ENCODE measurements at places on chromosomes 3 and 15.

DNA sequence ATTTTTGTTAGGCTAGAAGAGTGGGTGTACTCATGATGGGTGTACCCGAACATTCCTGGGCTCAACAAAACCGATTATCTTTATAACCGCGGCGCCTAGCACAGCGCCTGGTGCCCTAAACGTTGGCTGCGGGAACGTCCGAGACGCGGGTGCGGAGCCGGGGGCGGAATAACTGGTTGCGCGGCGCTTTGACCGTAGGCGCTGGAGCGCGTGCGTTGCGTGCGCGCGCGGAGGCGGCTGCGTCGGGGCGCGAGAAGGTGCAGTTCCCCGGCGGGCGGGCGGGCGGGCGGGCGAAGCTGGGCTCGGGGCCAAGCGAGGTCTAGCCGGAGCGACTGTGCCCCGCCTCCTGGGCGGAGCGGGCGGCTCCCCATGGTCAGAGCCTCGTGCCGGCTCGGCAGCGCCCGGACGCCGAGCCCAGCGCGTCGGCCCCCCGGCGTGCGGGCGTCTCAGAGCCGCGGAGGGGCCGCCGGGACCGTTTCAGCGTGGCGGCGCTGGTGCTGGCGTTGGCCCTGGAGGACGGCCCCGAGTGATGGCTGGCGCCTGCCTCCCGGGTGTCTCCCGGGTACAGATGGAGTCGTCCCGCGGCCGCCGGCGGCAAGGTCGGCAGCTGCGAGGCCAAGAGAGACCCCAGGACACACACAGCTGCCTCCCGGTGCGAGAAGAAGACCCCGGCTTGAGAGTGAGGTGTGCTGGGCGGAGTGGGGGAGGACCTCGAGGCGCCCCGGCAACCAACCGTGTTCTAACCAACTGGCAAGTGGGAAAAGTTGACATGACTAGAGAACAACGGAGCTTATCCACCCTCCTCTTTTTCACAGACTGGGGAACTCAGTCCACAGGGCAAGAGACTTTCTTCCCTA lies at the start of gene PLAAT1:
TSS of gene PLAAT1 (plus strand) at position 373 of the 857 bp plus-strand sequence. CDS start 14,429 bp downstream, outside the sequence.
- DNase-seq = no peak

- no peak for DNase-seq
These were observed 123.7 kb upstream of the CLSTN2 start for GRCh38 chr3:139811331-139811730.

GRCh38 chr15:36595611-36596010 lies 16.2 kb downstream of the CDIN1 start:
- DNase-seq = no peak

GRCh38 chr3:78565712-78566111 lies 1202.1 kb downstream of the ROBO1 start:
- no peak for DNase-seq

- DNase-seq = no peak
These were observed 1333.0 kb downstream of the ROBO1 start for GRCh38 chr3:78434801-78435200.

DNA sequence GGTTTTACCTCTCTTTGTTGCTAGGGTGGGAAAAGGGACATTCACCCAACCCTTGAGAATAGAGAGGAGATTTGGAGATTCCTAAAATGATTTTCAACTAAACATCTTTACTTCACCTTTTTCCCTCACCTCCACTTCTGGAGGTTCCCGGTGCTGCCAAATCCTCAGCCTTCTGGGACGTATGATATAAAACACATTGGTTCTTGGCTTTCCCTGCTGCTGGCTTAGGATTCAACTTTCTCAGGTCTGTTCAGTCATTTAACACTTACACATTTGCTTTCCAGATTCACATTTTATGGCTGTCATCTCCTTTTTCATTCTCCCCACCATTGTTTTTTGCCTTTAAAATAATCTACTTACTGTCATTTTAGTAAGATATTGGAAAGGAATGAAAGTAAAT lies 106.6 kb downstream of the PIK3R4 start:
- no peak for DNase-seq

DNA sequence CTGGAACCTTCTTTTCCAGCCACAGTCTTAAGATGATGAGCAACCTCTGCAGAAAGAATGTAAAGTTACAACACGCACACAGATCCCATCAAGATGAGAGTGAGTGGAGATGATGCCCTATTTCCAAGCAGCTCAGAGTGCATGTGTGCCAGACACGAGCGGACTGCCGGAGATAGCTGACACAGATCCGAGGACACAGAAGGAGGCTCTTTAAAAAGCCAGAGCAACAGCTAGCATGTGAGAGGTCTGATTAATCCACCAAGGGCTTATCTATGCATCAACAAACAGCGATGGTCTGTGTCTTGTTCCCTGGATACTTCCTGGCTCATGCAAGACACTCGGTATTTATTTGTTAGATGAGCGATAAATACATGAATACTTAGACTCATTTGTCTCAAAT lies 128.6 kb upstream of the DLG1 start:
- no peak for DNase-seq

DNA sequence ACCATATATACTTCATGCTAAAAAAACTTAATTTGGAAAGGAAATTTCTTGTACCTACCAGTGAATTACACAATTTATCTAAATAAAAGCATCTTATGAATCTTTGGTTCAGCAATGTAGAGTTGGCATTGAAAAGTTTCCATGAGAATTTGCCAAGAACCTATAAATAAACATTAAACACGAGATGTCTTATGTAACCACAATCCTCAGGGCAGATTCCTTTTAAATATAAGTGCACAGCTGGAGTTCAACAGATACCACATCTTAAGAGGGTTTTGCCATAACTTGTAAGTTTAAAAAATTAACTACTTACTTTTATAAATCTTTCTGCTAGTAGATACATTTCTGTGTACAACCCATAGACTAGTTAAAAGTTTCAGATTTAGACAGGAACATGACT lies 499.3 kb upstream of the ARRDC4 start:
- no peak for DNase-seq

GRCh38 chr3:69767571-69767970 lies 28.3 kb downstream of the MITF start:
- DNase-seq = no peak

DNA sequence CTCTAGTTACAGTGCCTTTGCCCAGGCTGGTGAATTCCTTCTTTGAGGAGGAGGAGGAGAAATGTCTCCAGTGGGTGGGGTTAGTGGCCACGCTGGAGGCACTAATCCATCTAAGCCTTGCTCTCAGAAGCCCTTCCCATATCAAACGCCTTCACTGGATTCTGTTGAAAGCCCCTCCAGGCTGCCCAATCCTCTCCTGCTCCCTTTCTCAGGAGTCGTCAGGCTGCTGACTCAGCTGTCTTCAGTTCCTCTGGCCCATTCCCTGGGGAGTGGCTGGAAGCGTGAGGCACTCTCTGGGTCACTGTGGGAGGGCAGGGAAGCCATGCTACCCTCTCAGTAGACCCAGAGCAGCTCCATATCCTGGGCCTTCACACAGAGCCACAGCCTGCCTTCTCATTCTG lies 2.7 kb downstream of the AP2M1 start:
- no peak for DNase-seq

GRCh38 chr3:66493458-66494099 lies 7.2 kb downstream of the LRIG1 start:
- DNase-seq = no peak

- no peak for DNase-seq
These were observed 233.5 kb upstream of the WNT5A start for GRCh38 chr3:55720614-55721013.

DNA sequence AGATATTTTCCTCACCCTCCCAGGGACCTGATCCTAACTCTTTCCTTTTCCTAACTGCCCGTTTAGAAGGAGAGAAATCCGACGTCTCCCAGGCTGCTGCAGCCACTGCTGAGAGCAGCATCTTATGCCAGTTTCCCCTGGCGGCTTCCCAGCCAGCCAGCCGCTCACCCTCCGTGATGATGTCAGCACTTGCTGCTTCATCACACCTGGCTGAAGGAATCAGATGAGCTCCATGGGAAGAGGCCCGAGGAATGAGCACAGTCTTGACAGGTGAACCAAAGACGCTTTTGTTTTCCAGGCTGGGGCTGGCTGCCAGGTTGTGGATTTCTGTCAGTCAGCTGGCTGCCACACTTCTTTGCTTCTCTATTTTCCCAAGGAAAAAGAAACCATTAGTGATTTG lies 445.1 kb upstream of the RBMS3 start:
- DNase-seq = no peak

DNA sequence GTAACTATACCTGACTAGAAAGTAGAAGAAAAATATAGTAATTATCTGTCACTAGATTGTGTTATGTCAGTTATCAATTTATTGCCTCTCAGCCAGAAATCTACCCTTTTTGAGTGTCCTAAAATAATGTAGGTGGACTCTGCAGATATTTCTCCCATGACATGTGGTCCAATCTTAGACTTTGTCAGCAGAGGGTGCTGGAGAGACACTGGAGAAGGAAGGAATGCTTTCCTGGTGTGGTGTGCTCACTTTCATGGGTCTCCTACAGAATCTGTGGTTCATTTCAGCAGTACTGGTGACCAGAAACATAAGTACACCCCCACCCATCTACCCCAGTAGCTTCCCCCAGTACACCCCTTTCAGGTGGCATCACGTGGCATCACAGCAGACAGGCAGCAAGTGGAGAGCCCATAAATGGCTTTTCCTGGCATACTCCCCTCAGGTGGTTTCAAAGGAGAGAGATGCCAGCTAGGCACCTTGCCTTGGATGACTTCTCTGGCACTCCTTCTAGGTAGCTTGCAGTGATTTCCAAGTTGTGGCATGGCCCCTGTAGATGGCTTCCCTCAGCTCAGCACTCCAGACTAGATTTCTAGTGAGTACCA lies 114.7 kb downstream of the GADL1 start:
- no peak for DNase-seq

DNA sequence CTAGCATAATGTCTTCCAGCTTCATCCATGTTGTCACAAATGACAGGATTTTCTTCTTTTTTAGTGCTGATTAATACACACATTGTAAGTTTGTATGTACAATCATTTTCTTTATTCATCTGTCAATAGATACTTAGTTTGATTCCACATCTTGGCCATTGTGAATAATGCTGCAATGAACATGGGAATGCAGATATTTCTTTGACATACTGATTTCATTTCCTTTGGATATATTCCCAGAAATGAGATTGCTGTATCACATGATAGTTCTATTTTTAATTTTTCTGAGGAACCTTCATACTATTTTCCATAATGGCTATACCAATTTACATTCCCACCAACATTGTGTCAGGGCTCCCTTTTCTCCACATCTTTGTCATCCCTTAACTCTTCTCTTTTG lies 117.9 kb downstream of the MEIS2 start:
- DNase-seq = no peak

GRCh38 chr15:61393524-61393923 lies 164.4 kb upstream of the RORA start:
- no peak for DNase-seq

- DNase-seq = no peak
These were observed 370.0 kb upstream of the FRG2C start for GRCh38 chr3:75294124-75294523.

- no peak for DNase-seq
These were observed 62.9 kb downstream of the SERPINI1 start for GRCh38 chr3:167798443-167798842.

DNA sequence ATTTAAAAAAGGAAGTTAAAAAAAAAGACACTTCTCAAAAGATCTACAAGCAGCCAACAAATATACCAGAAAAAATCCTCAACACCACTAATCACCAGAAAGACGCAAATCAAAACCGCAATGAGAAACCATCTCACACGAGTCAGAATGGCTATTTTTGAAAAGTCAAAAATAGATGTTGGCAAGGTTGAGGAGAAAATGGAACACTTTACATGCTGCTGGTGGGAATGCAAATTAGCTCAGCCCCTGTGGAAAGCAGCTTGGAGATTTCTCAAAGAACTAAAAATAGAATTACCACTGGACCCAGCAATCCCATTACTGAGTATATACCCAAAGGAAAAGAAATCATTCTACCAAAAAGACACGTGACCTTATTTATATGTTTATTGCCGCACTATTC lies 574.7 kb upstream of the ADAMTS9 start:
- no peak for DNase-seq

- no peak for DNase-seq
These were observed 39.0 kb downstream of the IL12A start for GRCh38 chr3:160027541-160028195.

DNA sequence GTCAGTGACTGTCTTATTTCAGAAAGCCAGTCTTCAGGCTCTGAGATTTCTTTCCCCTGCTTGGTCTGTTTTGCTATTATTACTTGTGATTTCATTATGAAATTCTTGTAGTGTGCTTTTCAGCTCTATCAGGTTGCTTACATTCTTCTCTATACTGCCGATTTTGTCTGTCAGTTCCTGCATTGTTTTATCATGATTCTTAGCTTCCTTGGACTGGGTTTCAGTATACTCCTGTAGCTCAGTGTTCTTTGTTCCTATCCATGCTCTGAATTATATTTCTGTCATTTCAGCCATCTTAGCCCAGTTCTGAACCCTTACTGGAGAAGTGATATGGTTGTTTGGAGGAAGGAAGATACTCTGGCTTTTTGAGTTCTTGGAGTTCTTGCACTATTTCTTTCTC lies 40.5 kb downstream of the CEP63 start:
- DNase-seq = no peak

DNA sequence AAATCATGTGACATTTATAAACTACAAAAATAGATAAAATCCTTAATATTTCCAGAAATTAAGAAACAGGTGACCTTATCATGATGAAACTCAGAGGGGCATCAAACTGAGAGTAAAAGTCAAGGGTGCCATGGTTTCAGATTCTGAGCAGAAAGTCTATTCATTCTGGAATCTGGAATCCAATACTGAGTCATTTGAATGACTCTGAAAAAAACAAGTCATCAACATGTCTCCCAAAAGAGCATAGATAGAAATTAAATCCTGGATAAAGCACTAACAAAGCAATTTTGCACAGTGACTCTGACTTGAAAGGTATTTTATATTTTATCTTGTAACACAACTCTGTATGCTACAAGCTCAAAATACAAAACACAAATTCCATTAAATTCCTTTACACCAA lies 23.4 kb downstream of the STAC start:
- DNase-seq = no peak

DNA sequence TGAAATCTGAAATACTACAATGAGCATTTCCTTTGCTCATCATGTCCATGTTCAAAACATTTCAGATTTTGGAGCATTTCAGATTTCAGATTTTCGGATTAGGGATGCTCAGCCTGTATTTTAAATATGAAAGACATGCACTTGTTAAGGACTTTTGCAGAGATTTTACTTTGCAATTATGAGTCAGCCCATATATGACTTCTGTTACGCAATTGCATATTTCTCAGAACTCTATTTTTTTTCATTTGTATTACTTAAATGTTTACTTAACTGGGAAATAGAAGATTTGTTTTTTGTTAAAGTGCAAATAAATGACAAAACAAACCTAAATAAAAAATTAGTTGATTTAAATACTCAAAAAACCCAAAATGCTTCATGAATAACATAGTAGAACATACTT lies 376.2 kb downstream of the ZBTB20 start:
- DNase-seq = no peak

DNA sequence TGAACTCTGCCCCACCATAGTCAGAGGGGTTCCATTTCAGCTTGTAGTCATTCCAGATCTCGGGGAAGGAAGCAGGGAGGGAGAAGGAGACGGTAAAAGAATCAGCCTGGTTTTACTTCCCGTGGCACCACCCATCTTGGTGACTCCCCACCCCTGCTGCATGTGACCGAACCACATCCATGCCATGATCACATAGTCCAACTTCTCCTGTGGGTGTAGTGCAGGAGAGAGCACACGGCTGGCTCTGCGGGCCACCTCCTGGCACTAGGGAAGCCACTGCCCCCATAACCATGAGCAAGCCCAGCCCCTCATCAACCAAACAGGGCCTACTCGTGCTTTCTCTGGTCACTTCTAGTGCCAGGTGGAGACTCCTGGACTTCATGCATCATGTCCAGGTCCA lies 3.7 kb downstream of the CHRNA3 start:
- no peak for DNase-seq

- DNase-seq = no peak
These were observed 44.1 kb downstream of the CD86 start for GRCh38 chr3:122099255-122099654.

Data from activated effector memory CD4-positive, alpha-beta T cell treated with Interleukin-2 at 50 U/mL for 16 hours (primary cell).